ENCODE measurements at places on chromosomes 2 and 18. TPM values are rescaled to one million over a fixed set of nuclear protein-coding genes. Genes with fewer than 3 reads are reported as not detected.

GRCh38 chr2:81644189-81644588, 1339.6 kb upstream of the LRRTM1 start:
- peaks cover 3% of the 10 kb centered on the region for H3K27me3 ChIP-seq
- H3K4me3 ChIP-seq: no peak overlapping the region
- no peak for DNase-seq
- H3K4me1 ChIP-seq: no peaks in the 10 kb centered on the region

DNA sequence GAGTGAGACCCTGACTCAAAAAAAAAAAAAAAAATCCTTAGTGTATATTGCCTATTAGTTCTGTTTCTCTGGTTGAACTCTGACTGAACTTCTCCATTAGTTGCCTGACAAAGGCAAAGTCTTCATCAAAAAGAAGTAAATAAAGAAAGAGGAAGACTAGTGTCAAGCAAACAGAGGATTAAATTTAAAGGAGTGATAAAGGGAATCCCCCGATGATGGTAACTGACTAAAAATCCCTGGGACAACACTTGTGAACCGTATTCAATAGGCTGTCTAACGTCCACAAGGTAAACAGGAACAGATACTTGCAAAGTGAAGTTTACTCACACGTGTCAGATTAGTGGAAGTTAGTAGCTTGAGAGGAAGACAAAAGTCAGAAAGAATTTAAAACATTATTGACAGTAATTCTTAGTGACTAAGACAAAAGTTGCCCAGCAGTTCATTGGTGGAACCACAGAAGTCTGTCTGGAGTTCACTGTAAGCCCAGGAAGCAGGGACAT, 26.2 kb upstream of the SPOPL start:
- H3K27ac ChIP-seq: no peak overlapping the region
- H3K4me3 ChIP-seq: no peak overlapping the region
- H3K4me1 ChIP-seq: no peaks in the 10 kb centered on the region
- H3K27me3 ChIP-seq: no peaks in the 10 kb centered on the region
- DNase-seq: no peak

DNA sequence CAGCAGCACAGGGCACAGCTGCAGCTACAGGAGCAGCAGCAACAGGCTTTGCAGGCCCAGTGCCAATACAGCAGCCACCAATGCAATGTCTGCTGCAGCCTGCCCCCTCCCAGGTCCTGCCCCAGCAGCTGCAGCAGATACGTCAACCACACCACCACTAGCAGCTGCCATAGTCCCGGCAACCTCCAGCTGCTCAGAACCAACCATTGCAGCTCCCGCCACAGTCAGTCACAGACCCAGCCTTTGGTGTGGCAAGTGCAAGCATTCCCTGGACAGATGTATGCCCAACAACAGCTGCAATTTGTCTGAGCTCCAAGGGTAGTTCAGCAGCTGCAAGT, 53.3 kb upstream of the TUBA3E start:
- DNase-seq: no peak
- no peak overlapping the region for H3K4me3 ChIP-seq
- H3K4me1 ChIP-seq: no peaks in the 10 kb centered on the region
- H3K27me3 ChIP-seq: peaks cover 5% of the 10 kb centered on the region
- H3K27ac ChIP-seq: no peak overlapping the region
- no peaks in the 10 kb centered on the region for H3K36me3 ChIP-seq

GRCh38 chr2:197514754-197515153, 1.1 kb upstream of the MOB4 start:
- peak overlapping the region; percentile 99 for H3K27ac ChIP-seq
- H3K4me3 ChIP-seq: peak overlapping the region; percentile 98
- H3K4me1 ChIP-seq: peaks cover 29% of the 10 kb centered on the region
- H3K27me3 ChIP-seq: no peaks in the 10 kb centered on the region
- DNase-seq: no peak

- no peaks in the 10 kb centered on the region for H3K4me1 ChIP-seq
- no peak overlapping the region for H3K4me3 ChIP-seq
- no peak overlapping the region for H3K27ac ChIP-seq
- DNase-seq: no peak
- H3K27me3 ChIP-seq: no peaks in the 10 kb centered on the region
These were observed 203.3 kb downstream of the LRP1B start for GRCh38 chr2:141927536-141927935.

DNA sequence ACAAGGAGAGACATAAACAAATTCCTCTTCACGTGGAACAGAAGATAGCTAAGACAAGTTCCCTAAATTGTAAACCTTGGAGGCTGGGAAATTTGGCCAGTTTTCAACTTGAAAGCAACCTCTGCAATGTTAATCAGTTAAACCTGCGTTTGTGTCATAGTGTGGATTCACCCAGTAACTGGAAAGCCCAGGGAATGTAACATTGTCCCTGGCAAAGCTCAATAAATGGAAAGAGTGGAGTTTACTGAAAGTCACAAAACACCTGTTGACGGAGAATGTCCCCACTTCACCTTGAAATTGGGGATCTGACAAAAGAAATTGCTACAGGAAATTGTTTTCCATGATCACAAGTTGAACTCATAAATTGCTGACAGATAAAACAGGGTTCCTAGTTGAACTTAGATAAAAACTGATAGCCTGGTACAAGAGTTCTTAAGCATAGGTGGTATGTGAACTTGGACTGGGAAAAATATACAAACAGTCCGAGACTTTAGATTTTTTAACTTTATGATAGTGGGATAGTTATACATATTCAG, 15.0 kb upstream of the ME2 start:
- H3K4me3 ChIP-seq: no peak overlapping the region
- no peak for DNase-seq
- peaks cover 6% of the 10 kb centered on the region for H3K4me1 ChIP-seq
- no peaks in the 10 kb centered on the region for H3K36me3 ChIP-seq
- no peaks in the 10 kb centered on the region for H3K27me3 ChIP-seq
- H3K27ac ChIP-seq: no peak overlapping the region

Gene SCN3A
- 3.7 TPM for total RNA-seq

Gene SP140L
- total RNA-seq: 1.8 TPM
